ENCODE measurements at places on chromosomes 3 and 15.

GRCh38 chr3:184230603-184231528 is 1.5 kb downstream of the VWA5B2 start:
- DNase-seq: no peak

- no peak for DNase-seq
Observed at GRCh38 chr15:82804575-82804949, 1.3 kb downstream of the FSD2 start.

GRCh38 chr3:53226841-53227407 is 28.9 kb downstream of the TKT start:
- DNase-seq: no peak

GRCh38 chr15:100879464-100880138 is at the start of gene ALDH1A3:
Gene ALDH1A3, plus strand, starts transcription at chr15:100879831. Its CDS starts 77 bp downstream, at chr15:100879908.
- no peak for DNase-seq

- DNase-seq: peak; percentile 42
Observed at GRCh38 chr3:50617096-50617791, at the start of gene MAPKAPK3. Gene MAPKAPK3, plus strand, starts transcription at chr3:50617151. Its CDS starts 415 bp downstream, at chr3:50617566.

DNA sequence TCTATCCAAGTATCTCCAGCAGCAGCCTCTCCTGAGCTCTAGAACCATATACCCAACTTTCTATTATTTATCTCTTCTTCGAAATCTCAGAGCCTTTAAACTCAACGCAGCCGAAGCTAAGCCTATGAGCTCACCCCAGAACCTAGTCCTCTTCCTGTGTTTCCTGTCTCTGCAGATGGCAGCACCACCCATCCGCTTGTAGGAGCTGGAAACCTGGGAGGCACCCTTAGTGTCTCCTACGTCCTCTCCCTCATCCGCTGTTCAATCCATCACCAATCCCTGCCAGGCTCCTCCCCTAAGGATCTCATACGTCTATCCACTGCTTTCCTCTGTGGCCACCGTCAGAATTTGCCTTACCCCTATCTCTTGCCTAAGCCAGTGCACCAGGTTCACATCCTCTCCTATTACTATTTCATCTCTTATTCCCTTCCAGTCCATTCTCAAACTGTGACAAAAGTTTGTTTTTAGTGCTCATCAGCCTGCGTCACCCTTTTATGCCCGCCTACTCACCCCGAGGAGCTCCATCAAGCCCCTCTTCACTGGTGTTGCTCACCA is 9.6 kb downstream of the VGLL4 start:
- DNase-seq: peak; percentile 15

DNA sequence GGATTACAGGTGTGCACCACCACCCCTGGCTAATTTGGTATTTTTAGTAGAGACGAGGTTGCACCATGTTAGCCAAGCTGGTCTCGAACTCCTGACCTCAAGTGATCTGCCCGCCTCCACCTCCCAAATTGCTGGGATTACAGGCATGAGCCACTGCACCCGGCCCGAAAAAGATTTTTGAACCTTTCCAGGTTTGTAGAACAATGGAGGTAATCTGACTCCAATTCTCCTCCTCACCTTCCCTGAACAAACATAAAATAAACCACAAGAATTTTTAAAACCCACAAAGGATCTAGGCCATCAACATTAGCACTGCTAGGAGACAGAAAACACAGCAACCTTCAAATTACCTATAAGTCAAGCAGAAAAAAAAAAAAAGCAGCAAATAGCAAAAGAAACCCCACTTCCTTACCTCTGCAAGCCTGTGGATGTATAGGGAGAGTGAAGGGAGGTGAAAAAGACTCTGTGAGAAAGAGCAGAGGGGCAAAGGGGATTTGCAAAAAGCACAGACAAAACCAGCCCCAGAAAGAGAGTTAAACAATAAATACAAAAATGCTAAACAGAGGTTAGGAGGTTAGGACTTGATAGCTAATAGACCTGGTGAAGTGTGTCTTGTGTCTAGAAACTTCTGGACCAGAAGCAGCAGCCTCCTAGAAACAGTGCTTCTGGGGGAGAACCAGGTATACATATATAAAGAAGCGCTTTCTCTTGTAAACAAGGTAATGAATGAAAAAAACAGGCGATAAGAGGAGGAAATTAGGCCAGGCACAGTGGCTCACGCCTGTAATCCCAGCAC is 32.1 kb downstream of the TFDP2 start:
- DNase-seq: no peak

- DNase-seq: no peak
Observed at GRCh38 chr3:13095408-13095937, 22.2 kb upstream of the IQSEC1 start.

DNA sequence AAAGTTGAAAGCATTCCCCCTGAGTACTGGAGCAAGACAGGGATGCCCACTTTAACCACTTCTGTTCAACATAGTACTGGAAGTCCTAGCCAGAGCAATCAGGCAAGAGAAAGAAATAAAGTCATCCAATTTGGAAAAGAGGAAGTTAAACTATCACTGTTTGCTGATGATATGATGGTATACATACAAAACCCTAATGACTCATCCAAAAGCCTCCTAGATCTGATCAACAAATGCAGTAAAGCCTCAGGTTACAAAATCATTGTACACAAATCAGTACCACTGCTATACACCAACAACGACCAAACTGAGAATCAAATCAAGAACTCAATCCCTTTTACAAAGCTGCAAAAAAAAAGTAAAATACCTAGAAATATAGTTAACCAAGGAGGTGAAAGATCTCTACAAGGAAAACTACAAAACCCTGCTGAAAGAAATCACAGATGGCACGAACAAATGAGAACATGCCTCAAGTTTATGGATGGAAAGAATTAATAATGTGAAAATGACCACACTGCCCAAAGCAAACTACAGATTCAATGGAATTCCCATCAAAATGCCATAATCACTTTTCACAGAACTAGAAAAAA is 40.3 kb downstream of the RPL39L start:
- DNase-seq: no peak

- no peak for DNase-seq
Observed at GRCh38 chr3:195063581-195064193, 207.3 kb downstream of the XXYLT1 start.

DNA sequence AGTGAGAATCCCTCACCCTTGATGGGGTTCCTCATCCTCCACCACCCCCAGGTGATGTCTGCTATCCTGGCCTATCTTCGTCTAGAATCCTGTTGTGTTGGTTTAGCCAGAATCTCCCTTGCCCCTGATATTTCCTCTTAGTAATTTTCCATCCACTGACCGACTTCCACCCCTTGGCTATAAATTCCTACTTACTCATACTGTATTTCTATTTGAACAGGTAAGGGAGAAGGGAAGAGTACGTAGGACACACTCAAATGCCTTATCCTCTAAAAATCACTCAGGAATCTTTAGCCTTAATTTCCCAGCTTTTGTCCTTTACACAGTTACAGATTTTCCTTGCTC is 678 bp upstream of the TFG start:
- no peak for DNase-seq
